ENCODE measurements at places on chromosomes 2 and 18.
A peak's percentile ranks its signal among the peaks of the same experiment; 100 is the strongest.

- DNase-seq, result no peak
Observed at GRCh38 chr2:240423788-240424191, 11.7 kb upstream of the GPC1 start.

DNA sequence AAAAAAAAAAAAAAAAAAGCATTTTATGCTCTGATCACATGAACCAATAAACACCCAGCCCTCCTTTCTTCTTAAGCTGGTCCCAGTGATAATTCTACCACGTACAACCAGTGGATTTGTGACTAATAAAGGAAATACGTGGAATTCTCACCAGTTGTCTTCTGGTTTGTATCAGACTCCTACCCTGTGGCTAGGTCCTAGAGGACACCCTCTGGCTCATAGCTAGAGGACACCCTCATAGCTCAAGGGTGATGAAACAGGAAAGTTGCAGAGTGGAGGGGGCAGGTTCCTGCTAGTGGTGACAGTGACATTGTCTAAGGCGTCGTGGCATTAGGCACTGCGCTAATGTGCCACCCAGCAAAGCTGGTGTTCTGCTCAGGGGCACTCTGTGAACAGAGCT is 167.8 kb downstream of the BCL11A start:
- no peak for DNase-seq

DNA sequence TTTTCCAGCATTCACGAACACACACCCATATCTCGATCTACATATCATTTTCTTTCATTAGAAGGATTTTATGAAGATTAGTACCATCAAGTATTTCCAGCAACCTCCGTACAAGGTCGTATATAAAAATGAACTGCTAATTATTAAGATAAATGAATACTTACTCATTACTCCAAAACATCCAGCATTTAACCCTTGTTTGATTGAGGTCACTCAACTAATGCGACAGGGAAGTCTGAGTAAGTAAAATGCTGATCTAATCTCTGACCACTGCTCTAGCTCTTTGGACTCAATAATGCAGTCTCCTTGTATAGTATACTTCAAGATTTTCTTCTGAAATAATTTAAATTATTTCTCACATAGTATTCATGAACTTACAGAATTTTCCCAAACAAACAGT is 2.0 kb downstream of the ABHD3 start:
- no peak for DNase-seq

GRCh38 chr2:232213176-232213575 is 165.4 kb upstream of the ALPP start:
- no peak for DNase-seq

GRCh38 chr2:201219328-201220096 is 36.6 kb downstream of the CASP10 start:
- DNase-seq, result no peak

- DNase-seq, result no peak
Observed at GRCh38 chr2:74575320-74575719, 20.8 kb downstream of the DOK1 start.

- DNase-seq, result no peak
Observed at GRCh38 chr2:62362561-62362960, 143.4 kb downstream of the TMEM17 start.

- DNase-seq, result peak; percentile 16
Observed at GRCh38 chr2:219010162-219010756, 17.0 kb upstream of the CRYBA2 start.

GRCh38 chr2:67842375-67842959 is 220.3 kb downstream of the C1D start:
- DNase-seq, result no peak

DNA sequence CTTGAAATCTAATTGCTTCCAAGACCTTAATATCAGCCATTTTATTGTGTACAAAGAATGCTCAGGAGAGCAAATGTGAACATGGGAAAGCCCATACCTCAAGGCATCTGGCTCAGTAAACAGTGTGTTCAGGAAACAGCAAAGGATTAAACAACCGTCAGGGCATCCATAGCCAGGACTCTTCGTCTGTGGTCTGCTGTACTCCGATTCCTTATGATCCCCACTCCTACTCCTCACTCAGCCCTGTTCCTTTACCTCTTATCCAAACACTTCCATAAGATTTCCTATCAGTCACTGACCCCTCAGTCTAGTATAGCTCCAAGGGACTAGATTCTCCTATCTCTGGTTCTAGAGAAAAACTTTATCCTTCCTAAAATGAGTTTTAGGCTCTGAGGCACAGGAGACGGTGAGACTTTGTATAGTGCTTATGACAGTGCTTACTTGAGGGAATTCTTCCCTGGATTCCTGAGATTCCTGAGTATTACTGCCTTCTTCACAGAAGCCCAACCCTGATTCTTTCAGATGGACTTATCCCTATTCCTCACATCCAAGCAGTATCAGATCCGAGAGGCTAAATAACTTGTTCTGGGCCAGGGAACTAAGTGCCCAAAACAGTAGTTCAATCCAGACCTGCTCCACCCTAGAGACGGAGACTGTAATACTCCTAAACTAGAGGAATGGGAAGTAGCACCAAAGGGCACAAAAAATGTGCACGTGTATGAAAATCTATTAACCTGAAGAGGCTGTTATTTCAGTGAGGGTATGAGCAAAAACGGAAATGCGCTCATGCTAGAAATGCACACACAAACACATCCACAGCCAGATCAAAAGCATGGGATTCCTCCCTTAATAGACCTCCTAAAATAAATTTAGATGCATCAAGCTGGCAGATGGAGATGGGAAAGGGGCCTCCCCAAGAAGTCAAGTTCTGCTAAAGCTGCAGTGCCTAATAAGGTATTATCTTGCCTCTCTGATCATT is 42.1 kb upstream of the SIGLEC15 start:
- no peak for DNase-seq

GRCh38 chr2:26772064-26773001 is 8.2 kb downstream of the SLC35F6 start:
- no peak for DNase-seq

GRCh38 chr2:3127710-3128109 is 249.9 kb downstream of the EIPR1 start:
- DNase-seq, result no peak

DNA sequence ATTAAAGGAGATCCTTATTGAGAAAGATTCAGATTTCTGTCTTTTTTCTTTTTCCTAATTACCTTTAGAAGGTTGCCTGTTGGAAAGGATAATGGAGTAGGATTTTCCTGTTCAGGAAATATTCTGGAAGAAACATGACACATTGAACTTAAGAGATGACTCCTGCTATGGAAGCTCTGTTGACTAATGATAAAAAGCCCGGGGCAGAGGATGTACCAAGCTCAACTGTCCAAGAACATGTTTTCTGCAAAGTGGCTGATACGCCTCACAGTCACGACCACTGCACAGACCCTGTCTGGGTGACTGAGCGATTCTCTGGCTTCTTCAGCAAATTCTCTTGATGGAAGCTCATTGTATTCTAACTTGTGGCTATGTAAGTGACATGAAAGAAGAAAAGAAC is 86.2 kb upstream of the THOC1 start:
- DNase-seq, result no peak

DNA sequence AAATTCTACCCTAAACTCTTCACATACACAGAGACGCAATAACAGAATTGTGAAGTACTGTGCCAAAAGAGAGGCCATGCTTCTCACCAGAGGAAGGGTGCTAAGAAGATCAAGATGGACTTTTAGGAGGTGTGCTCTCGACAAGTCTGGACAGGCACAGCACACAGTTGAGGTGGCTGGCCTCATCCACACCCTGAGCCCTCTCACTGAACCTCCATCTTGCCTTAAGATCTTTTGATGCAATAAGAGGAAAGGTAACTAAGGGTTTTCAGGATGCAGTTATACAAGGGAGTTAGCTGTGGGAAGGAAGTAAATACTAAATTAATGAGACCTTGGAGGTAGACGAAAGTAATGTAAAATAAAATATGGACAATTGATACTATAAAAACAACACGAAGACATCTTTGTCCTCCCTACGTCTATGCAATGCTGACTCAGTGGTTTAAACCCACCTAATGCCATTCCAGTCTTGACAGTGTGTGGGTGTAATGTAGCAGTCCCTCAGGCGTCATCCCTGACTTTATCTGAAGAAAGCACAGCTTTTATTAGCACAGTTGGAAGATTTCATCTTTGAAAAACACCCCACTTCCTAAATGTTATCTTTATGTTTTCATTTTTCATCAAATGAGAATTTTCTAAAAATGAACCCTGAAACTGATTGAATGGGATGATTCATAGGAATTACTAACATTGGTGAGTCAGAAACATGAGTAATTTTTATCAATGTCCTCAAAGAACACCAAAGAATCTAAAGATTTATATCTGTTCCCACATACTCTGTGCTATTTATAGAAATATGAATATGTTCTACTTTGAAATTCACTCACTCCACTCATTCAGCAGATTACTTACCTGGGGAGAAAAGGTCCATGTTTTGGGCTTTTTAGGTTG is 34.0 kb upstream of the MALL start:
- DNase-seq, result no peak

- DNase-seq, result no peak
Observed at GRCh38 chr2:171046048-171046560, 114.6 kb downstream of the TLK1 start.

DNA sequence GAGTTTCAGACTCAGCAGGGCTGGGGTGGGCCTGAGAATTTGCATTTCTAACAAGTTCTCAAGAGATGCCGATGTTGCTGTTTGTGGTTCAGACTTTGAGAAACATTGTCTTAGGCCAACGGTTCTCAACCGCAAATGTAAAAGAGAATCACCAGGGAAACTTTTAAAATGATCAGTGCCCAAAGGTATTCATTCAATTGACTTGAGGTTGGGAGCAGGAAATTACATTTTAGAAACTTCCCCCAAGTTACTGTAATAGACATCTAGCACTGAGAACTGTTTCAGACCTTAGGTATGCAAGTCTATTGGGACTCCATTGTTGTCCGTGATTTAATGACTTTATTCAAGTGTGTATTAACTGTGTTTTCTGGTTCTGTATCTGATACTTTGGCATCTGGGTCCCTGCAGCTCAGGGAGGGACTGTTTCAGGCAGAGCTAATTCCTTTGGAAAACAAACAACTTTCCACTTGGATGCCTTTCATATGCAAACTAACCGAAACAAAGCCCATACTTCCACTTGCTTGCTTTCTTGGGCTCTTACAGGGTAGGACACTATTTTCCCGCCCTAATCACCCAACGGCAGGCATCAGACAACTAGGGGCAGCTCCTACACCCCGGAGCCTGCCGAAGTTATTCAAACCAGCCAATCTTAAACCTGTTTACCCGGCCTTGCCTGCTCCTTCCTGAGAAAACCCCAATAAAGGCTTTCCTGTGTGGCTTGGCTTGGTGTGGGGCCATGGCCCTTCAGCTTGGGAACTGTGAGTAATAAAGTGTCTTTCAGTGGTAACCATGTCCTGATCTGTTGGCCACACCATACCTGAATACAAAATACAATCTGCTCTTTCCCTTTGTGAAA is 97.6 kb downstream of the POLE4 start:
- DNase-seq, result no peak

DNA sequence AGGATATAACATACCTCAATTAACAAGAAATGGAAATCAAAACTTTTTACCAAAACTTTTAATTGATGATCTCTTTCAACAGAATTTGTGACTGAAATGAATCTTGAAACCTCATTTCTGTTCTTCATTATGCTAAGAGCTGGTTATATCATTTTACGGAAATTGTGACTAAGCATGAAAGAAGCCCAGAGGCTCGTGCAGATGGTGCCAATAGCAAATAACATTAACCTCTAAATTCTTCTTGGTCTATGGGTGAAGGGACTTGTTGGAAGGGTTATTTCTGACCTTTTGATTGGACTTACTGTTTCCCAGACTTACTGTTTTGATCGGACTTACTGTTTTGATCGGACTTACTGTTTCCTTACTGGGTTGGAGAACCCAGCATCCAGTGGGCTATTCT is 435.6 kb downstream of the TDRD15 start:
- no peak for DNase-seq

- no peak for DNase-seq
Observed at GRCh38 chr18:48657447-48658120, 118.8 kb downstream of the CTIF start.

DNA sequence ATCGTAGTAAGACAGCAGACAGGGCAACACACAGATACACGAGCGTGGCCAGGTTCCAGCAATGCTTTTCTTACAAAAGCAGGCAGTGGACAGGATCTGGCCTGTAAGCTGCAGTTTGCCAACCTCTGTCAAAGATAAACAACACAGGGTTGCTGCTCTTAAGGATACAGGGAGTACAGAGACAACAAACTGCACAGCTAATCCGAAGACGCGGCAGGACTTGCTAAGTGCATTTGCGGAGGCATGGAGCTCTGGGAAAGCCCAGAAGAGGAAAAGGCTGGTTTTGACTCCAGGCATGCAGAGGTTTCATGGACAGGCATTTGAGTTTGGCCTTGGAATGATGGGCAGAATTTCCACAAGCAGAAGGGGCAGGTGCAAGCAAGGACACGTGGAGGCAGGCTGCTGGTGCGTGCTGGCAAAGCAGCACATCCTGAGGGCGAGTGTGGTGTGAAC is 24.4 kb downstream of the SERTAD2 start:
- no peak for DNase-seq

- no peak for DNase-seq
Observed at GRCh38 chr2:65076345-65076710, 20.1 kb downstream of the CEP68 start.

- no peak for DNase-seq
Observed at GRCh38 chr2:154724194-154724797, 25.8 kb downstream of the KCNJ3 start.

GRCh38 chr18:55141318-55141717 is 182.1 kb upstream of the CCDC68 start:
- DNase-seq, result no peak

- no peak for DNase-seq
Observed at GRCh38 chr2:217919781-217920351, 82.9 kb downstream of the TNS1 start.

DNA sequence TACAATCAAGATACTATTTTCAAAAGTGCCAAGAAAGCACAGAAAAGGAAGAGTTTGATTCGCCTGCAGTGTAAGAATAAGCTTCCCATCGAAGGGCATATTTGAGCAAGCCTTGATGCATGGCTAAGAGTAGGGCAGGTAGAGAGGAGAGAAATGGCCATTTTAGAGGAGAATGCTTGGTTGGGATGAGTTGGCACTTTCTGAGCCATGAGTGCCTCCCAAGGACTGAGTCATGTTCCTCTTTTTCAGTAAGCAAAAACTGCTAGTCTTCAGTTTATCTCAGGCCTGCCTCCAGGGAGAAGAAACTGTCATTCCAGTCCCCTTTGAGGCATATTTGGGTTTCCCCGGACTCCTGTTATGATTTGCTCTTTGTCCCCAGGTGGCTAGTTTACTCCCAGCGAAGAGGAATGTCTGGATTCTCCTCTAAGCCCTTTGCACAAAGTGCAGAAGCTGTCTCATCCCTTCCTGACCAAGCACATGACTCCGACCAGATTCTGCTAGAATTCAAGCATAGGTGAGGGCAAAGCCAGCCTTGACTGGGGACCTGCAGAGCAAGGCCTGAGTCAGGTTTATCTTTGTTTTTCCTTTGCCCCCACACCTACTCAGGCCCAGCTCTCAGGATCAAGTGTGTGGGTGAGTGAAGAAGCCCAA is 115.2 kb downstream of the TTC32 start:
- no peak for DNase-seq

Data from DMS79 (cell line).